ENCODE measurements at places on chromosomes 5 and 9. TPM values are rescaled to one million over a fixed set of nuclear protein-coding genes. Genes with fewer than 3 reads are reported as not detected.

Gene BTNL8
- polyA plus RNA-seq = not detected

- DNase-seq = no peak
Observed at GRCh38 chr5:683551-684481, 9.3 kb downstream of the TPPP start.

DNA sequence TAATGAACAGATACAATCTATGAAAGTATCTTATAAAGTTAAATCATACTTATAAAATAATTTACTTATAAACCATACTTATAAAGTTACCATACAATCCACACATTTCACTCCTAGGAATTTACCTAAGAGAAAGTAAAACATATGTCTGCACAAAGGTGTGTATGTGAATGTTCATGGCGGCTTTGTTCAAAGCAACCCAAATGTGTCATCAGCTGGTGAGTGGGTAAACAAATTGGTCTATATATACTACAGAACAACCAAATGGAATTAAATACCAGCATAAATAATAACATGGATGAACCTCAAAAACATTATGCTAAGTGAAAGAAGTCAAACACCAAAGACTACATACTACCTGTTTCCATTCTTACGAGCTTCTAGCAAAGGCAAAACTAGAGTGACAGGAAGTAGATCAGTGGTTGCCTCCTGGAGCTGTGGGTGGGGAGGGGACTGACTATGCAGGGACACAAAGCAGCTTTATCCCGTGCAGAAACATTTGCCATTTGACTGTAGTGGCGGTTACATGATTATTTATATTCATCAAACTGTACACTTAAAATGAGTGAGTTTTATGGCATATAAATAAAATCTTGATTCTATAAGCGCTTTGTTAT is 10.6 kb downstream of the TRAF1 start:
- no peak for DNase-seq

Gene LHX3
- not detected for polyA plus RNA-seq

GRCh38 chr9:30293231-30293630 is 2091.2 kb upstream of the ACO1 start:
- DNase-seq = no peak

Gene CNTFR
- 0.09 TPM for polyA plus RNA-seq

- DNase-seq = no peak
Observed at GRCh38 chr9:70160686-70161600, 97.8 kb upstream of the SMC5 start.
